A673 (cell line): ENCODE measurements at places on chromosomes 1 and 21.

DNA sequence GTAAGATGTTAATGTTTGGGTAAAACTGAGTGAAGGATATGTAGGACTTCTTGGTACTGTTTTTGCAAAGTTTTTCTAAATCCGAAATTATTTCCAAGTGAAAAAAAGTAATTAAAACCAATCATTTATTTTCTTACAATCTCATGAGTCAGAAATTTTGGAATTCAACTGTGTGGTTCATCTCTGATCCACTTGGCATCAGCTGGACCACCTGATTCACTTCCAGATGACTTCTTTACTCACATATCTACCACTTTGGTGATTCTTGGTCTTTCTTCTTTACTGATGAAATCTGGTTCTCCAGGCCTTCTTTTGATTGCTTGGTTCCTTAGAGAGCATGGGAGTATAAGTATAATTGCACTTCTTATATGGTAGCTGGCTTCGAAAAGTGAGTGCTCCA is 254.9 kb upstream of the CACYBP start:
- no peak for DNase-seq

GRCh38 chr1:118247593-118247992 is 62.6 kb upstream of the SPAG17 start:
- peak; percentile 26 for DNase-seq

GRCh38 chr1:118396829-118397495 is 211.9 kb upstream of the SPAG17 start:
- no peak for DNase-seq

DNA sequence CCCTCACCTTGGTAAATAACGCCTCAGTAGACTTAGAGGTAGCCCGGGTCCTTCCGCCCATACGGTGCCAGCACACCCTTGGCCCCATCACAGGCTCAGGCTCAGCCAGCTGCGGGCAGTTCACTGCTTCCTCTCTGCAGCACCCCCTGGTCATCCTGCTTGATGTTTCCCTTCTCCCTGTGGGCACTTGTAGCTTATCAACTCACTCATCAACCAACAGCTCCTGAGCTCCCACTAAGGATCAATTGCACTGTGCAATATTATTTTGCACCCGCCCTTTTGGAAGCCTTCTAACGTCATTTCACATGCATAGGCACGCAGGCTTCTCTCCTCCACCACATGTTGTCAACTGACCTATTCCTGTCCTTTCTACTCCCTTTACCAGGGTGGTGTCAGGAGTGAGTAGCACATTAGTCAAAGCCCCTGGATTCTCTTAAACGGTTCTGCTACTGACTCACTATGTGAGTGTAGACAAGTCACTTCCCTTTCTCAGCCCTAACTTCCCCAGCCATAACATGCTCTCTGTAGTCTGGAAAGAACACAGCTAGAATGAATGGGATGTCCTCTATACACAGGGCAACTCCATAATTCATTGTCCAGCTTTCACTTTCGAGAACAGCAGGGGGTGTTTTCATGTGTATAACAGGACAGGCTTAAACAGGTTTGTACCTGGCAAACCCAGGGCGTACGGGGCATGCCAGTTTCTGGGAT is 47.1 kb upstream of the IRF2BP2 start:
- DNase-seq: no peak

DNA sequence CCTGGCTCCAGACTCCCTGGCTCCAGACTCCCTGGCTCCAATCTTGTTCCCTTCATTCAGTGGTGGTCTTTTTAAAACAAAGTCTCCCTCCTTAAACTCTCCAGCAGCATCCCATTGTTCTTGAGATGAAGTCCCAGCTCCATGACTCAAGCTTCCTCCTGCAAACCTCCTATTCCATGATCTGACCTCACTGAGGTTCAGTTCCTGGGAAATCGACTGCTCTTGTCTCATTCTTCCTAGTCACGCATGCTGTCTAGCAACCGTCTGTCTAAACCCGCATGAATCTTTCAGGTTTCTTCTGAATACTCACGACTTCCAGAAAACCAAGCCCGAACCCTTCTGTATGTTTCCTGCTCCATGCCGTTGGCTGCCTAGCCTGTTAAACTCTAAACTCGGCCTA is 91.9 kb downstream of the RAVER2 start:
- DNase-seq: no peak

- no peak for DNase-seq
These were observed 110.2 kb upstream of the L1TD1 start for GRCh38 chr1:62084310-62084890.
